ENCODE measurements at places on chromosomes 16 and 17.

DNA sequence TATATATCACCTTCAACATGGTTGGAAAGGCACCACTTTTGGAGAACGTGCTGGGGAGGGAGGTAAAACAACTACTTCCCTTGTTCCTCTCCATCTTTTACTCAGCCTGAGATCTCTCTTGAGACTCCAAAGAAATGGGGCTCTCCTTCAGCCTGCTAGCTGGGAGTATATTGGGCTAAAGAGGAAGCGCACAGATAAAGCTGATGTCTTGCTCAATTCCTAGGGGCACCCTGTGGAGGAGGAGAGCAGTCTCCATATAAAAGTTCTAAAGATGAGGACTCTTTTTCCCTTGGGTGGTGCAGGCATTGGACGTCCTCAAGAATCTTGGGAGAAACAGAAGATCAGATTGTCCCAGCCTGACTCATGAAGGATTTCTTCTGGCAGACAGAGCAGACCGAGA is 4.6 kb upstream of the ETV4 start:
- DNase-seq, result no peak

GRCh38 chr17:61575352-61575975 is 15.6 kb downstream of the NACA2 start:
- DNase-seq, result no peak

- DNase-seq, result no peak
Measured at GRCh38 chr16:15961571-15962090, 12.2 kb downstream of the ABCC1 start.

DNA sequence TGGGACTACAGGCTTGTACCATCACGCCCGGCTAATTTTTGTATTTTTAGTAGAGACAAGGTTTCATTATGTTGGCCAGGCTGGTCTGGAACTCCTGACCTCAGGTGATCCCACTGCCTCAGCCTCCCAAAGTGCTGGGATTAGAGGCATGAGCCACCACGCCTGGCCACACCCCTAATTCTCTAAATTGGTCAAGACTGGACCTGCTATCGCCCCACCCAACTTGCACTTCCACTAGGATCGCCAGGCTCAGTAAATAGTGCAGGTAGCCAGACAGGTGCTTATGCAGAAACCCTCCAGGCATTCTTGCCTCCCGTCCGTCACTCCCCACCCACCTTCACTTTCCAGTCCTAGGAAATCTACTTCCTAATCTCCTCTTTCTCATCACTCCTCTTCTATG is 481.4 kb upstream of the EEF2KMT start:
- DNase-seq, result no peak

DNA sequence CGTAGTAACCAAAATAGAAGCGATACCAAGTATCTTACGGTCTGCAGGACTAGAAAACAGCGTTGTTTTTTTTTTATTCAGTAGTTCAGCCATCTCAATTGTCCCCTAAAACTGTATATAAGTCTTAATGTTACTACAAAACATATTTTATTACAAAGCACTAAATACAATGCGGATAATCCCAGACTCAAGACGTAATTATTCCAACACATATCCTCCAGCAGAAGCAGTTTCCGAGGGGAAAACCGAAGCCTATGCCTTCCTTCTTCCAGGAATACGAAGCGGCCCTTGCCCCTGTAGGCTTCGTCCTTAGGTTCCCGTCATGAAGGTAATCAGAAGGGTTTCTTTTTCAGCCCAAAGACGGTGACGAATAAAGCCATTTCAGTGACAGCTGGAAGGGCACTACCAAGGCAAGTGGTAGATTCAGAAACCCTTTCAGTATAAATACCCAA is 2.3 kb downstream of the TMEM107 start:
- DNase-seq, result no peak

GRCh38 chr17:77200711-77201110 is 59.9 kb downstream of the SEC14L1 start:
- no peak for DNase-seq

- peak; percentile 48 for DNase-seq
Measured at GRCh38 chr17:57166803-57167202, 81.8 kb downstream of the AKAP1 start.

GRCh38 chr16:89476811-89477261 is 13.5 kb downstream of the ANKRD11 start:
- no peak for DNase-seq

GRCh38 chr17:59737324-59737723 is 29.9 kb downstream of the VMP1 start:
- no peak for DNase-seq

DNA sequence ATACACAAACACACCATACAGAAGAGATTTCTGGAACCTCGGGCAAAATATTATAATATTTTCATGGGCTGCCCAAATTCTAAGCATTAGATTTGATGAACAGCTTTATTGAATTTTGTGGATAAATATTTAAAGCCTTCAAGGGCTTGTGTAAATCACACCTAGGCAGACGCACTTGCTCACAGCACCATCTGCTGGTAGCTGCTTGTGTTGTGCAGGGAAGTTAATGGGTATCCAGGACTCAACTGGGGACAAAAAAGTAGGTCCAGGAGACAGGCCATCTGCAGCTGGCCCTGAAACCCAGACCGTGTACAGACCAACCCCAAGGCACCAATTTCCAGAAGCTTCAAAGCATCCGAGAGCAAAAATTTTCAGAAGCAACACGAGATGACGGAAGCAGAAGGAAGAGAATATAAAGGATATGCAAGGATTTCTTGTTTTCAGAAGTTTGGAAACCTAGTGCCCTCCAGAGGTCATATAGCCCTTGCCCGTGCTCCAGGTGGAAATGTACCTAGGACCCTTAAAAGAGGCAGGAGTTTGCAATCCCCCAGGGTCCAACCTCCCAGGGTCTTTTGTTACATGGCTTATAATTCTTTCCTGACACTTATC is 140.0 kb downstream of the CHD9NB start:
- peak; percentile 75 for DNase-seq

GRCh38 chr17:42691021-42691545 is 8.8 kb downstream of the CNTNAP1 start:
- DNase-seq, result no peak

DNA sequence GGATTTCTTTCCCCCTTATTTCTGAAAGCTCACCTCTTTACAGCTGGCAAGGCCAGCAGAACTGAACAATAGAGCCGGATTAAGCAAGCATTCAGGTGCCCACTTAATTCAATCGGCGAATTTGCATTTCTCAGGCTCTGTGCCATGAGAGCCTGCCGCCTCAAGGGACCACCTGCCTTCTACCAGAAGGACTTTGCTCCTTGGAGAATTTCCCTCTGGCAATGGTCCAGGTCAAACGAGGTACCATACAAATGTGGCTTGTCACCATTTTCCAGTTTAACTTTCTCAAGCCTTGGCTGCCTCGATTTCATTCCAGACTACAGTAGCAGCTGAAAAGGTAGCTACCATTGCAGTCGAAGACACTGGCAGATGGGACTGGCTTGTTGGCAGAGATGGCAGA is 534.0 kb downstream of the MAF start:
- DNase-seq, result no peak

GRCh38 chr17:20967776-20968175 is 75.0 kb downstream of the USP22 start:
- no peak for DNase-seq
